ENCODE measurements at places on chromosomes 7 and 10.

DNA sequence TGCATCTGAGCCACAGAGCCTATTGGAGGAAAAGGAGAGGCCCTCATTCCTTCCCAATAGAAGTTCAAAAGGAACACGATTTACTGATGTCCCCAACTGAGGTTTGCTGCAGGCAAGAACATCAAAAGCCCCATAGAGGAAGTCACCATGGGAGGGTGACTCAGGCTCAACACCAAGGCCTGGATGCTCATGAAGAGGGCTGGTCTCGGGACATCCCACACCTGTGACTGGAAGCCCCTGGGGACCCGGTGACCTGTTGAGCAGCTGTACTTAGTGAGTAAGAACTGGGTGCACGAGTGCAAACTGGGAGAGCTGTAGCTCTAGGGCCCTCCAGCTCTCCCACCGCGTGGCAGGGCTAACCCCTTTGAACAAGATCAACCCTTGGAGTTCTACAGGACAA lies 38.0 kb downstream of the CYTH3 start:
- no peak for DNase-seq

DNA sequence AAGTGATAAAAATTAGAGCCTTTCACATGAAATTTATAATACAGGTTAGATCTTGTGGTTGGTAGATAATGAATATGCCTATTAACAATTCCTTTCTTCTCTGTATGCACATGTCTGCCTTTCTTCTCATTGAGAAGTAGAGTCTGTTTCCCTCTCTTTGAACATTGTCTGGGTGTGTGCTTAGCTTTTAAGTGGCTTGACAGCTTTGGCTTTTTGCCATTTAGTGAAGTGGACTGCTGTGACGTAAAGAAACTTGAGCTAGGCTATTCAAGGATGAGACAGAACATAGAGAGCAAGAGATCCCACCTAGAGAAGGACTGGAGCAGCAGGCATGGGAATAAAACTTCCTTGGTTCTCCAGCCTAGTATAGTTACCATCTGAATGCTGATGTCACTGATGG lies 996.7 kb upstream of the CELF2 start:
- DNase-seq: no peak

DNA sequence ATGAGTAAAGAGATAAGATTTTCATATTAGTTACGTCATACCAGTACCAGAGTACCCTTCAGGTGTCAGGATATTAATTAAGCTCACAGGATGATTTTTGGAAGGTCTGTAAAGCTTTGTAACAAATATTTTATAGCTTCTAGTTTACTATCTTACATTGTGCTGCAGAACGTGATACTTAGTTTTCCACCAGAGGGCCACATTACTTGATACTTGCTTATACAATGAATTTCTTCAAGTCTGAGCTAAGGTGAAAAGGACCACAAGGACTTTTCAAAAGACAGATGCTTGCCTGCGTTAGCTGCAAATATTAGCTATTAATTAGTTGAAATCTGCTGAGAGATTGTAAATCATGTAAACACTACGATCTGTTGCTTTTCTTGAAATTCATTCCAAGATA lies 12.2 kb downstream of the FOXP2 start:
- no peak for DNase-seq

DNA sequence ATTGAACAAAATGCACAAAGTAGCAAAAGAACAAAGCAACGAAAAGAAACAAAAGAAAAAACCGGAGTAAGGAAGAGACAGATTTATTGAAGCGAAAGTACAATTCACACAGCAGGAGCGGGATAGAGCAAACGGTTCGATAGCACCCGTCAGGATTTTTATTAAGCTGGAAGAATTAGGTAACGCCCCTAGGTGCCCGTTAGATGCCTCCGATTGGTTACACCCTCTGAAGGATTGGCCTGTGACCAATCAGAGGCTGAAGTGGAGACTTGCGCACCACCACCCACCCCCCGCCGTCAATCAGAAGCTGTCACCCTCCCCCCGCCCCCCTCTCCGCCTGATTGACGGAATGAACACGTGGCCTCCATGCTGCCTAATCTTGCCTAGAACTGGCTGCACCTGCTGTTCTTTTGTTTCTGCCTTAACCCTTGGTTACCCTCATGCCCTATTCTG lies 16.8 kb downstream of the OCM2 start:
- DNase-seq: no peak

- DNase-seq: no peak
These were observed 89.3 kb downstream of the NPY start for GRCh38 chr7:24372961-24373955.

DNA sequence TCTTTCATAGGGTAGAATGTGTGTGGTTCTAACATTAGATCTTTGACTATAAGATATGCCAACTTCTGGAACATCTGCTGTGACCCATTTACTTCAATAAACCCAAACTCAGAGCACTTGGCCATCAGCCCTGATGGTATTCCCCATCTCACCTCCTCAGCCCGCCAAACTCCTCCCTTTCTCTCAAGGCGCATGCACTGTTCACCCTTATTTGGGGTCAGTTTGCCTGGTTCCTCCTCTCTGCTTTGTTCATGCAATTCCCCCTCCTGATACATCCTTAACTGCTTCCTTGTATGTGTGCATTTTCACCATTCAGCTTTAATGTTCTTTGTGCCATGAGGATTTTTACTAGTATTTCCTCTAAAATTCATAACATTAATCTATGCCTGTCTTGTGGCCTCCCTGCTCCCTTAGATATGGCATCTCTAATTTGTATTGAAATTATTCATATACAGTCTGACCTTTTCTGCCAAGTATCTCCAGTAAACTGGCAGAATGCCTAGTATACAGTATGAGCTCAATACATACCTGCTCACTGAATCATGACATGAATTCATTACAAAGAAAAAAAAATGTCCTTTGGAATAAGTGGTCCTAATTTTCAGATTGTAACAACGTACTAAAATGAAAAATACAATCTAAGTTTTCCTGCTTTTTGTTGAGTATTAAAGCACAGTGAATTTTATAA lies 336.8 kb upstream of the IGFBP3 start:
- no peak for DNase-seq

- no peak for DNase-seq
These were observed 5.1 kb downstream of the KEL start for GRCh38 chr7:142956951-142957623.

DNA sequence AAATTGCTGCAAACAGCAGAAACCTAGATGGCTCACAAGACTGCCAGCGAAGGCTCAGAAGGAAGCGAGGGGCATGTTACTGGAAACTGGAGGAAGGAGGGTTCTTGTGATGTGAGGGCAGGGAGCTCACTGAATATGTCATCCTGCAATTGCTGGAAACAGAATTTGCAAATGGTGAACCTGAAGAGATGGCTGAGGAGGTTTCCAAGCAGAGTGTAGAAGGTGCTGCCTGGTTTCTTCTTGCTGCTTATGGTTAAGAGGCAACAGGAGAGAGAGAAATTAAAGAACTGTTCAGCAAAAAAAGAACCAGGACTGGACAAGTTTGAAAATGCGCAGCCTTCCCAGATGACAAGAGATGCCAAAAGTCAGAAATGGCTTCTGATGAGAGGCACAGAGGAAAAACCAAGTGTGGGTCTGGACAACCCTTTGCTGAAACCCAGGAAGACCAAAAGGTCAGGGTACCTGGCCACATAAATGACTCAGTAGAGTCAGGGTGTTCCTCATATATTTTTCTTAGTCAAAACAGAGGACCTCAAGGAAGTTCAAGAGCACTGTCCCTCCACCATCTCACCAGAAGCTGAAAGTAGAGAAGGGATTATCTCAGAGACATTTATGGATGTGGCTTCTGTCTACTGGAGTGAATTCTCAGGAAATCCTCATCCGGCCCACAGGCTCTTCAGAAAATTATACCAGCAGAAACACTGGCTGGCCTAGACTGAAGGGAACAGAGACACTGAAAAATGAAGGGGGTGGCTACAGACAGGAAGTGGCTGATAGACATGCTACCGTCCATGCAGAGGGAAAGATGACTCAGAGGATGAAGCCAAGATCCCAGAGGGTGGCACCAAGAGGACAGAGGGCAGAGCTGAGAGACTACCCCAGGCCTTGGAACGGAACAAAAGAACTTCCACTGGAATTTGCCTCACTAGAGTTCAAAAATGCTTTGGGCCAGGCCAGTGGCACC lies 10.1 kb downstream of the PAPOLB start:
- no peak for DNase-seq

- no peak for DNase-seq
These were observed 792.6 kb upstream of the C7orf33 start for GRCh38 chr7:147798001-147798400.

GRCh38 chr10:22683140-22683389 lies 31.3 kb downstream of the PIP4K2A start:
- no peak for DNase-seq

- no peak for DNase-seq
These were observed 2.8 kb downstream of the BCAP29 start for GRCh38 chr7:107582875-107583274.

DNA sequence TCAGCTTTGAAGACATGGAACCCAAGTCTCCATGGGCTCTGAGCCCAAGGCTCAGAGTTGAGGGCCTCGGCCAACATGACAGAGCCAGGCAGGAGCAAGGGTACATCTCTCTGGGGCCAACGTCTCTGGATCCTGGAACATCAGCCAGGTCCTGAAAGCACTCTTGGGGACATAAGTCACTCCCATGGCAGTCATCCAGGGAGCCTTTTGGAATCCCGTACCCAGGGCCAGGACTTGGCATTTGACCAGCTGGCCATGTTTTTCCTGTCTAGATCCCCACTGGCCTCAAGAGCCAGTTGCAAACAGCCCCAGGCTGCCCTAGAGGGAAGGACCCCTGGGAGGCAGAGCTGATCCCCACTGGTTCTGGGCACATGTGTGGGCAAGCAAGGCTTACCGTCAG lies 4.3 kb upstream of the CXCL12 start:
- DNase-seq: no peak

DNA sequence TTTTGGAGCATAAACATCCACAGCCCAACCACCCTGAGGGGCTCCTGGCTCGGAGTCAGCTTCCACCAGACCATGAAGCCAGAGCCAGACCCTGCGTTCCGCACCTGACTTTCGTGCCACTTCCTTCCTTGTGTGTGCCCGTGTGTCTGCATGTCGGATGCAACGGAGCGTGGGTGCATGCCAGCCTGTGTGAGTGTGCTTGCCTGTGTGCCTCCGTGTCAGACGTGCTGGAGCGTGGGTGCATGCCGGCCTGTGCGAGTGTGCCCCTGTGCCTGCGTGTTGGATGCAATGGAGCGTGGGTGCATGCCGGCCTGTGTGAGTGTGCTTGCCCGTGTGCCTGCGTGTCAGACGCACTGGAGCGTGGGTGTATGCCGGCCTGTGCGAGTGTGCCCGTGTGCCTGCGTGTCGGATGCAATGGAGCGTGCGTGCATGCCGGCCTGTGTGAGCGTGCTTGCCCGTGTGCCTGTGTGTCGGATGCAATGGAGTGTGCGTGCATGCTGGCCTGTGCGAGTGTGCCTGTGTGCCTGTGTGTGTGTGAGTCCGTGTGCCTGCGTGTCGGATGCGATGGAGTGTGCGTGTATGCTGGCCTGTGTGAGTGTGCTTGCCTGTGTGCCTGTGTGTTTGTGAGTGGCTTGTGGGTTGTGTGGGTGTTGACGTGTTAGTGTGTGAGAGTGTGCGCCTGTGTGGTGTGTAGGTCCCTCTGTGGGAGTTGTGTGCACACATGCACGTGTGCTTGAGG lies 28.1 kb upstream of the KNDC1 start:
- DNase-seq: no peak

GRCh38 chr10:43254881-43255633 lies 11.8 kb downstream of the RASGEF1A start:
- no peak for DNase-seq

DNA sequence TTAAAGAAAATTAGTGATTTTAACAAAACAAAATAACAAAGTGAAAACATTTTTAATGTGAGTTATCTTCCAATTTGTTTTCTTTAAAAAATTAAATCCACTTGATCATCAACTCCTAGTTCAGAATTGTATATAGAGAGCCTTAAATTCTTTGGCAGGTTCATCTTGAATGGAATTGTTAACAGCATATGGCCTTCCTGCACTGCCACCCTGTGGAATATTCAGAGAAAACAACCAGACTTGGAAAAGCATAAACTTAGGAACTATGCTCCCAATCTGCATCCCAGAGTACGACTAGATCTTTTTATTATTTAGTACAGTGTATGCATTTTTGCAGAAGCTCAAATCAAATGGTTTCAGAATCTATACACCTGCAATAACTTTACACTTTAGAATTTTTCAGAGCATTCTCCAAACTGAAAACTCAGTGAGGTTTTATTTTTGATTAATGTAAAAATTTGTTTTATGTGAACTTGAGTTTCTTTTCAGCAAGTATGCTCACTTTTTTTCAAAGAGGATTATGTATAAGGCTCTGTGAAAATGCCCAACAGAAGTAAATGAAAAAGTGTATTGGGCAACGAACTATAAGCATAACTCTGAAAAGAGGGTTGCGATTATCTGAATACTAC lies 44.9 kb upstream of the ANK3 start:
- DNase-seq: peak; percentile 16

DNA sequence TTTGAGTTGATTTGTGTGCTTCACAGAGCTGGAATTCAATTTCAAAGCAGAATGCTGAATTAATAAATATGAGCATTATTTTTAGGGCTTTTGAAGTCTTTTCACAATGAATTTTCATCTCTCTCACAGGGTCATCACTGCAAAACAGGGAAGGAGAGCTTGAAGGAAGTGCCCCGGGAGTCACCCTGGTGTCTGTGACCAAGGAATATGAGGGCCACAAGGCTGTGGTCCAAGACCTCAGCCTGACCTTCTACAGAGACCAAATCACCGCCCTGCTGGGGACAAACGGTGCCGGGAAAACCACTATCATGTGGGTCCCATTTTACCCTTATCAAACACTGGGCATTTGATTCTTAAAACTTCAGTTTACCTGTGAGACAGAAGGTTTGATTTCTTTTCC lies 217.7 kb downstream of the ABCA13 start:
- no peak for DNase-seq

- DNase-seq: no peak
These were observed 16.9 kb downstream of the RPA3 start for GRCh38 chr7:7701527-7701926.

Measured in CD4-positive, alpha-beta T cell treated with Interferon alpha-2 for 1 hour (primary cell).